ENCODE measurements at places on chromosomes 16 and 17.
A peak's percentile ranks its signal among the peaks of the same experiment; 100 is the strongest.

- peak; percentile 42 for DNase-seq
Observed at GRCh38 chr16:80803339-80804055, 901 bp downstream of the CDYL2 start.

DNA sequence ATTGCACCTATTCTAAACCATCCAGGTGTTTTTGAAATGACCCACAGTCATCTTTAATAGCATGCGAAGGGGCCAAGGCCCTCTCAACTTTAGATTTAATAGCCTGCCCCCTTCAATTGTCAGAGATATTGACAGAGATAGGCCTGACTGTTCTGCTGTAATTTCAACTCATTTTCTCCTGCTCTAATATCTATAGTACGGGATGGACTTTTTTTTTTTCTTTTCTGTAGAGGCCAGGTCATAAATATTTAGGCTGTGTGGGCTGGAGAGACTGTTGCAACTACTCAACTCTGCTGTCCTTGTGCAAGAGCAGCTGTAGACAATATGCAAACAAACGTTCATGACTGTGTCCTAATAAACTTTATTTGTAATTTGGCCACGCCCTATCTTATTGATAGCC, 24.7 kb upstream of the KRT20 start:
- no peak for DNase-seq

GRCh38 chr16:14354561-14355351, 275.3 kb downstream of the PARN start:
- DNase-seq: peak; percentile 21

DNA sequence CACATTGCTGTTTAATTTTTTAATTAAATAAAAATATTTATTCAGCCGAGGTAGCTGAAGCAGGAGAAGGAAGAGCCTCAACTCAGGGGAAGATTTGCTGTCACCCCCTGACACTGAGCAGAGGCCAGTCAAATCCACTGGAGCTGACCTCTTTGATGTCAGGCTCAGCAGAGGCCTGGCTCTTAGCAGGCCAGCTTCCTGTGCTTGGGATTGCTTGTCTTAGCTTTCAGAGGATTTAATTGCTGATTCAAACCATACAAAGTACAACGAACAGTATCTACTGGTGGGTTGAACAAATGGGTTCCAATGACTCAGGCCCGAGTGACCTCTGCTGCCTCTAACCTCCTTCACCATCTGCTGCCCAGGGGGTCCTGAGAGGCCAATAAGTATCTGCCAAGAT, 417.0 kb upstream of the HSBP1 start:
- no peak for DNase-seq

DNA sequence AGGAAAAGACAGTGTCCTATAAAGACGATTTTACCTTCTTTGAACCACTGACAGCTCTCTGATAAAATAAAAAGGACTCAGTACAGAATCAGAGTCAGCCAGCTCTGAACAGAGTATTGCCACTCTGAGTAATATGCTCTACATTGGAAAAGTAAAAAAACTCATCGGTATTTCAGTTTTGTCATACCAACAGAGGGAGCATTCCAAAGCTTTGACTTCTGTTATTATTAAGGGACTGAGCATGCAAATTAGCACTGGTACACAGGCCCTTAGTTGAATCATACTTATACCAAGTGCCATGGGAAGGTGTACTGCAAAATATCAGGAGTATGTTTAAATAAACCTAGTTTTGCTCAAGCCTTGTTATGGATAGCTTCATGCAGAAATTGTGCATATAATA, 509.0 kb upstream of the KIF2B start:
- no peak for DNase-seq

DNA sequence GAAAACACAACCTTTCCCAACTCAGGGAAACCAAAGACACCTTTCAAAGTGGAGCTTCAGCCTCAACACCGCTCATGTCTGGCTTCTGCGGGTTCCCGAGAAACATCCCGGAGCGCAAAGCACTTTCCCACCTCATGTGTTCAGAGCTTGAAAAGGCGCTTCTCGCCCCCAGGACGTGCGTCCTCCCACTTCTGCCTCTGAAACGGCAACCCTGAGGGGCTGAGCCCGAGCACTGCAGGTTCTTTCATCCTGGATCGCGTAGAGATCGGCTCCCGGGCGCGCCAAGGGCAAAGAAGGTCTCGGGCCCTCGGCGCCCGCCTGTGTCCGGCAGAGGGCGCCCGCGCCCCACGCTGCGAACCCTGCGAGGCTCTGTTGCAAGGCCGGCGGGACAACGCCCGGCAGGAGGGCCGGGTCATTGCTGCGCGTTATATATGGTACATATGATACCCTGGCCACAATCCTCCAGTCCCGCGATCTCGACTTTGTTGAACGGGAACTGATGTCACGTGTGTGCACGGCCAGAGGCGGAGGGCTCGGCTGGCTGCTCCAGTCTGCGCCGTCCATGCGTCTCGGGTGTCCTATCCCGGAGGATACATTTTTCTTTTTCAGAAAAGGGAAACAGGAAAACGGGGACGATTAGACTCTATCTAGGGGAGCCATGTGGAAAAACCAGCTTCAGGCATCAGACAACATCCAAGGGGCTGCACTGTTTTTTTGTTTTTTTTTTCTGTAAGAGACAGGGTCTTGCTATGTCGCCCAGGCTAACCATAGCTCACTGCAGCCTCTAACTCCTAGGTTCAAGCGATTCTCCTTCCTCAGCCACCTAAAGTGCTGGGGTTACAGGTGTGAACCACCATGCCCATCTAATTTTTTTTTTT, 19.1 kb downstream of the COQ7 start:
- DNase-seq: peak; percentile 60

DNA sequence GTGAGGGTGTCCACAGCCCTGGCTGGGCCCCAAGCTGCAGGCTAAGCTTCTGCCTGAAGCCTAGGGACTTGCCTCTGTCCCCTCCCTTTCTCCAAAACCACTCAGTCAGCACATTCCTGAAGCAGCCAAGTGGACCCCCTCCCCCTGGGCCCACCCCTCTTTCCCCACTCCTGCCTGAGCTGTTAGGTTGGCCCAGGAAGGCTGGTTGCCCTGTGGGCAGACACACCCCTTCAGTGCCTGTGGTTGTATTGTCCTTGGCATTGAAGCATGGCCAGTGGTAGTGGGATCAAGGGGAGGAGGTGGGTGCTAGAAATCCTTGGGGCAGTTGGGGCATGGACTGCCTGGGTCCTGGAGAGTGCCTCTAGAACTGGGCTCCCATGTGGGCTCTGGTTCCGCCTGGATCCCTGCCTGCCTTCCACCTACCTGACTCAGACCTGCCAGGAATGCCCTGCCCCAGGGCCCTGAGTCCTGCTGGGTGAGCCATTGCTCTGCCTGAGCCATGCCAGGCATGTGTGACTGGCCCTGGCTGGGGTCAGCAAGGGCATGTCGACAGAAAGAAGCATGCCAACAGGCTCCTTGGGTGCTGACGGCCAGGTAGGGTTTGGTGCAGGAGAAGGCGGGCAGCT, 2.1 kb downstream of the TRAF4 start:
- no peak for DNase-seq

DNA sequence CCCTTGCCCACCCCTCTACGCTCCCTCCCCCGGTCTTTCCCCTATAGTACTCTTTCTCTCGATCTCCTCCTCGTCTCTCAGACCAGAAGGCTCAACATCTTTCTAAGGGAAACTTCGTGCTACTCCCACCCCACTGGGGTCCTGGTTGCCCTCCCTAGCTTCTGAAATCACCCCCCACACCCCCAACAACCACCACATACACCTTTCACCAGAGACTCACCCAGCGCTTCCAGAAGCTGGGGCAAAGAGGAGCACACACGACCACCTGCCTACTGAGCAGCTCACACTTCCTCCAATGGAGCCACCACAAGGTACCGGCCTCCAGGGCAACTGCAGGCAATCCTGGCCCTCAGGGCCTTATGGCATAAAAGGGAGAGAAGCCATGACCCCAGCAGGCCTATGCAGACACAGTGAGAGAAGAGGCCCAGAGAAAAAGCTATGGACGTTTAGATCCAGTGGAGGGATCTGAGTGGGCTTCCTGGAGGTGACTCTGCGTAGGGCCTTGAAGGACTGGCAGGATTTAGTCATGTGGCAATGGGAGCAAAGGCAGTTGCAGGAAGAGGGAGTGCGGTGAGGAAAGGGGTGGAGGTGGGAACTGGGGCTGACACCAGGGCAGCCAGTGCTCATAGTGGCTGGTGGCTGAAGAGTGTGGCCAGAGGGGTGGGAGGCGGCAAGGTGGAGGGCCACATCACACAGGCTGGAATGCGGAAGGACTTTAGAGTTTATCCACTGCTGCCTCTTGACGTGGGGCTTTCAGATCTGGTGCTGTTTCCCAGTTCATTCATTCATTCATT, 12.1 kb upstream of the TMEM92 start:
- DNase-seq: no peak

DNA sequence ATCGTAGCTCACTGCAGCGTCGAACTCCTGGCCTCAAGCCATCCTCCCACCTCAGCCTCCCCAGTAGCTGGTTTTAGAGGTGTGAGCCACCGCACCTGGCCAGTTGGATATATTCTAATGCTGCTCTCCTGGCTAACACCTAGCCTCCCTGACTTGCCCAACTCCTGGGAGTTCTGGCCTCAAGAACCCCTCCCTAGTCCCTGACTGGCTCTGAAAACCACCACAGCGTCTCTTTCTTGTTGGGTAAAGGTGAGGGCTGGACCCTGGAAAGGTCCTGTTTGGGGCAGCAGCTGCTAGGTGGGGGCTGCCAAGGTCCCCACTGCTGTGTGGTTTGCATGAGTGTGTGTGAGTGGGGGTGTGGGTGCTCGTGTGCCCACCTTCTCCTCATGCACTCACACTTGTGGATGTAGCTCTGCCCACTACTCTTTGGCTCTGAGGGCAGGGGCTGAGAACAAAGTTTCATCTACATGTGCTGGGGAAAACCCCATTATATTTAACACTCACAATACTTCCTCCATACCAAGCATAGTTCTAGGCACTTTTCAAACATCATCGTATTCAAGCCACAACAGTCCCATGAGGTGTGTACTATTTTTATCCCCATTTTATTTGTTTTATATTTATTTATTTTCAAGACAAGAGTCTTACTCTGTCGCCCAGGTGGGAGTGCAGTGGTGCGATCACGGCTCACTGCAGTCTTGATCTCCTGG, 7.1 kb upstream of the SPNS3 start:
- no peak for DNase-seq

- no peak for DNase-seq
Observed at GRCh38 chr16:86431540-86431939, 78.8 kb upstream of the FOXF1 start.

- DNase-seq: no peak
Observed at GRCh38 chr17:76685846-76686245, 24.9 kb downstream of the MXRA7 start.

All from CD4-positive, alpha-beta T cell treated with Interleukin-4 for 4 hours (primary cell).